ENCODE measurements at places on chromosomes 6 and 20.

DNA sequence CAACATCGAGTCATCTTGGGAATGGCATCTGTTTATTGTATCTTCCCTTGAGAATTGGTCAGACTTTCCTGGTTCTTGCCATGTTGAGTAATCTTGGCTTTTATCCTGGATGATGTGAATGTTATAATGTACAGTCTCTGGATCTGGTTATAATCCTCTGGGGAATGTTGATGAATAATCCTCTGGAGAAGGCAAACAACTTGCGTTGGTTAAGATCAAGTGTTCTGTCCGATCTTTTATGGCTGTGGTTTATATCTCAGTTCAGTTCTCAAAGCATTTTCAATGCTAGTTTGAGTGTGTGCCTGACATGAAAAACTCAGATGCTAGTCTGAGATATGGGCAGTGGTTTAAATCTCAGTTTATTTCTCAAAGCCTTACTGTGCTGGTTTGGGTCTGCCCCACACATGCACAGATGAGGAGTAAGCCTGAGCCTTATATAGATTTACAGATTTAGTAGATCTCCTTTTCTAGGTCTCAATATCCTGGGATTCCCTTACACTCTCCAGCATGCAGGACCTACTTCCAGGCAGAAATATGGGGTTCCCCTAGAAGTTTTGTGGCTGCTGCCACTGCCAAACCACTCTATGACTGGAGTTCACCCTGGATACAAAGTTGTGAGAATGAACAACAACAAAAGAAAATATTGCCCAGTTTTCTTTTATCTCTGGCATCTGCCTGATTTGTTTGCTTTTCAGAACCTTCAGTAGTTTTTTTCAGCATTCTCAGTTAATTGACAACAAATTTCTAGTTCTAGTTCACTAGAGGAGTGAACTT lies 191.8 kb upstream of the MAN1A1 start:
- DNase-seq, result no peak

DNA sequence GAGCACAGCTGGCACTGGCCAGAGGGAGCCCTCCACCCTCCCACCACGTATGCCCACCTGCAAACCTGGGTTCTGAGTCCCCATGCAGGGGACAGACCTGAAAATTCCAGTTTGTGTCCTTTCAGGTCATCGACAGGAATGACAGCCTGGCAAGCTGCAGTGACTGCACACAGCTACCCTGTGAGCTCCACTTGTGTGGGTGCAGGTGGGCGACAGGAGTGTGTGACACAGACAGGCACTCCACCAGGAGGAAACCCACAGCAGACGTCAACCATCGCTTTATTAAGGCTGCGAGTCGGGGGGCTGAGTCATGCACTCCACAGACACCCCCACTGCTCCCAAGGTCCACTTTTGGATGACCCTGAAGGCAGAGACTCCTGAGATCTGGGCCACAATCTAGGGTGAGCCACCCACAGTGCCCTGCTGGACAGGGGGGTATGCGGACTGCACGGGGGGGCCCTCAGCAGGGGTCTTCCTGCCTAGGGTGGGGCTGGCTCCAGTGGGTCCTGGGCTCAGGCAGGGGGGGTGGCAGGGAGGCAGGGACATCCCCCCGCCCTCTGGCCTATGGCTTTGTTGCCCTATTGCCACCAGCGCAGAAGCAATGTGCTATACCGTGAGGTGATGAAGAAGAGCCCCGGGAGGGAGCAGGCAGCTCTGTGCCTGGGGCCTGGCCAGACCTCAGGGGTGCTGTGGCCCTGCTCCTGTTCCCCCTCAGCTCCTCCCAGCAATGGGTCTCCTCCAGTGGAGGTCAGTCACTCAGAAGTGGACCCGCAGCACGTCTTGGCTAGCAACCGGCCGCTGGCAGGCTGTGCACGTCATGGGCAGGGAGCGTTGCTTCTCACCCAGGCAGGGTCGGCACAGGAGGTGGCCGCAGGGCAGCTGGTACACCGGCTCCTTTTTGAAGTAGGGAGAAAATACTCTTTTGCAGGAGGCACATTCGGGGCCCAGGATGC lies 25.1 kb upstream of the AVP start:
- no peak for DNase-seq

DNA sequence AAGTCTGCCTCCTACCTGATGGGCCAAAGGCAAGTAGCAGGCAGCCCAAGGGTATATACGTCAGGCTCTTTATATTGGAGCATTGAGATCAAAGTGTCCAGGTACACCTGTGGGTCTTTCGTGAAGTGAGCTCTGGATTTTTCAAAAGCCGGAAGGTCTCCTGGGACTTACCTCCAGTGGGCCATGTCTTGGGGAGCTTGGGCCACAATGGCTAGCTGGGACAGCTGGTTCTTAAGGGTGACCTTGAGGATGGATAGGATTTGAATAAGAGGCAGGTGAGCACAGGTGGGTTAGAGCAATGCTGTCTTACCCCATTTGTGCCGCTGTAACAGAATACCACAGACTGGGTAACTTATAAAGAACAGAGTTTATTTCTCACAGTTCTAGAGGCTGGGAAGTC lies 153.4 kb downstream of the CDC5L start:
- no peak for DNase-seq

DNA sequence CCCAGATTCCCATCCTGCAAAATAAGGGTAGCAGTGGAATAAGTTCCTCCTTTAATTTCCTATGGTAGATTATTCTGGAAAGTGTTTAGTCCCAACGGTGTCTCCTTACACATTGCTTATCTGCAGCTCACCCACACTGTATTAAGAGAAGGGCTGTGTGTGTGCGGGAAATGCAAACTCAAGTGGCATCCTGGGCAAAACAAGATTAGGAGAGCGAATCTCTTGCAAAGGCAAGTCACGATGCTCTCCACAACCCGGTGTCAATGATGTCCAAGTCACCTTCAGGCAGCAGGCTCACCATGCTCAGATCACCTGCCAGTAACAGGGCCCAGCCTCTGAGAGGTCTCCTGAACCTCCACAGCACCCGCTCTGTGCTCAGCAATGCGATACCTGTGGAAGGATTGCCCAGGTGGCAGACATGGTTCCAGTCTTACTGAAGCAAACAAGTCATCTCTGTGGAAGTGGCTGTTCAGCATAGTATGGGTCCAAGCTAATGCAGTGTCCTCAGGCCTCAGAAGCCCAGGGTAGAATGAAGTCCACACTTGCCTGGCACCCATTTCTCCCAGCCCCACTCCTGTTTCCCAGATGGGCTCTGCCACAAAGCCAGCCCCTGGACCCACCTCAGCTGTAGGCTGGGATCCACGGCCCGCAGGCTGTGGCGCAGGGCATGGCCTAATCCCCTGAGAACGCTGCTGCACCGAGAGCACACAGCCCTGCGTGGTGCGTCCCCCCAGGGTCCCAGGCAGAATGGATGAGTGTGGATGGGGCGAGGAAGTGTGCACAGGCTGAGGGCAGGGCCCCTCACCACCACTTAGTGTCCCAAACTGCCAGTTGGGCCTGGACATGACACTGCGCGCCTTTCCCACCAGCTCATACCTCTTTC lies 101.2 kb downstream of the PXDC1 start:
- DNase-seq, result no peak

- peak; percentile 77 for DNase-seq
These were observed 551 bp downstream of the TREML2 start for GRCh38 chr6:41200296-41200900.

DNA sequence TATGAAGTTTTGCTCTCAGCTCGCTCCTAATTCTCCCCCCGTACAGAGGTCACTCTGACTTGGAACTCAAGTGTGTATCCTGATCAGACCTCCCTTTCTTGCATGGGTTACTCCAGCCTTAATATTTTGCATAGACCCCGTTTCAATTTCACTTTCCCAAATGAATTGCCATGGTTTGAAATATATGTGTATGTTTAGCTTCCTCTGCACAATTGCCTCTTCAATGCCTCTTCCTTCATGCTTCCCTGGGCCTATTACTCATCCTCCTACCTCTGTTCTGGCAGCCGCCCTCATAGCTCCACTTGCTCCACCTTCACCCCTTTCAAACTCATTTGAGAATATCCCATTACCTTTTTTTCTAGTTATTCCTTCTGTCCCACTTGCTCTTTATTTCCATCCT lies 90.0 kb upstream of the SAMD5 start:
- DNase-seq, result no peak

GRCh38 chr6:33217246-33217645 lies 8.9 kb downstream of the RING1 start:
- no peak for DNase-seq

GRCh38 chr20:11246251-11246775 lies 572.5 kb upstream of the JAG1 start:
- DNase-seq, result no peak

- no peak for DNase-seq
These were observed 63.0 kb downstream of the CHMP4B start for GRCh38 chr20:33874129-33874528.

DNA sequence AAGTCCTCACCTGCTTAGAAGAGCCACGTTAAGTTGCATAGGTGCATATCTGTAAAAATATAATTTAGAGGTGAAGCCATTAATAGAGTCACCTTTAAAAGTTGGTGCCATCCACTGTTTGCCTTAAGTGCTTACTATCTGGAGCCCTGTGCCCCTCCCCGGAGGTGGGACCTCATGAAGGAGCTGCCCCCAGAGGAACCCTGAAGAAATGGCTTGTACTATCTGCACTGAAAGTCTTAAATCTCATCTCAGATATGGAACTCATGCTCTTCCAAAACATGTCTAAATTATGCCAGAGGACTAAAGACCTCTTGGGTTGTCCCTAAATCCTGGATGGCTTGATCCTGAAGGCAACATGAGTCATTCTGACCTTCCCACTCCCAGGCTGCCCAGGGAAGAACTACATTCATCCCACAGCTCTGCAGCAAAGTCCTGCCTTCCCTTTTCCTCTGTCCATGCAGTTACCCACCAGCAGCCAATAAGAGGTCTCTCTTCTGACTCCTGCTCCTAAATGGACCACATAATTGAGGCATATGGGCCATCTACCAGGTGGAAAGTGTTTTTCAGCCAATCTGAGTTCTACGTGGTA lies 85.3 kb downstream of the ASXL1 start:
- DNase-seq, result no peak

Data from activated CD4-positive, alpha-beta memory T cell treated with anti-CD3 and anti-CD28 coated beads, Interleukin-2, amount 10 ng/mL, durations not matched to agents 7 days and 5 days (primary cell).